SHP77 treated with DMSO at 0.1 percent for 48 hours (cell line): ENCODE measurements at places on chromosomes 13 and 19.

DNA sequence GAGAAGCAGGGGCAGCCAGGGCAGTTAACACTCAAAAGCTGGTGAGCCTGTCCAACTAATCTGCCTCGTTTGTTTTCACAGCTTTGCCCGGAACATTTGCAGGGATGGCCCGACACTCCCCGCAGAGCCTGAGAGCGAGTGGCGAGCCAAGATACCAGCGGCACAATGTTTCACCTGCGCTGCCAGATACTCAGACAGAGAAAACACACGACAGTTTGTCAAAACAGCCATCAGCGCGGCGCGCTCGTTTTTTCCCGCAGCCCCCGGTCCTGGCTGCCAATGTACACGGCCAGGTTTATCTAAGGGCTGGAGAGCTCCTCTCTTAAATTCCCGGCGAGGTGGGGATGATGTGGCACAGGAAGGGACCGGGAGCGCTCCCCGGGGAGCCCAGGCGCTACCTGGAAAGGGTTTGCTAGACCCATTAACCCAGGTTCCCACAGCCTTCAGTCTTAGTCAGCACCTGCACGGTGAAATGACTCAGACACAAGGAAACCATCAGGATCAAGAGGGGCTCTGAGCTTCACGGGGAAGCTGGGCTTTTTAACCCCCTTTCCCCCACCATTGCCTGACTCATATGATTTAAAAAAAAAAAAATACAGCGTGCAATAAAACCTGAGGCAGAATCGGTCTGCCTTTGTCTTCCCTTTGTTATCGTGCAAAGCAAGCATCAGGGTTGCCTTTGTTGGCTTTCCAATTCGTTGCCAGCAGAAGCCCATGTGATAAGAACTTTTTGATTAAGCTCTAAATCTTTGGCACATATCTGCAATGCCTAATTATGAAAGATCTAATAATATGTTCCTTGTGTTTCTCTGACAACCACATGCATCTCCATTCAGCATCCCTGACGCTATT, 186.2 kb downstream of the EFNB2 start:
- DNase-seq, result peak; percentile 60

DNA sequence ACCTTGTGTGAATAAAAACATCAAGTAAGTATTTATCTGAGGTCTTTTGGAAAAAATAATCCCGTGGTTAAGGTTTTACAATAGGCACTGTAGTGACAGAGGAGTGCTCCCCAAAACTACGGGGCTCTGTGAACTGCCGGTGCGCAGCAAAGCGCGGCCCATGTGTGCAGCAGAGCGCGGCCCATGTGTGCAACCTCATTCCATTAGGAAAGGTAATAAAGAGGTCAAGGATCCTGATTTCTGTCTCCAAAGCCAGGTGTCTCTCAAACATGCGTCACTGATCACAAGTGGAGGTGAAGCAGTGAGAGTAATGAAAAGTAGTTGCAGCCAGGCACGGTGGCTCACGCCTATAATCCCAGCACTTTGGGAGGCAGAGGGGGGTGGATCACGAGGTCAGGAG, 58.7 kb downstream of the MRPL57 start:
- no peak for DNase-seq

- DNase-seq, result peak; percentile 46
These were observed at the start of gene FGF21 for GRCh38 chr19:48755084-48755641. Gene FGF21 (plus strand): TSS chr19:48755524. CDS start chr19:48756237, 713 bp downstream.

DNA sequence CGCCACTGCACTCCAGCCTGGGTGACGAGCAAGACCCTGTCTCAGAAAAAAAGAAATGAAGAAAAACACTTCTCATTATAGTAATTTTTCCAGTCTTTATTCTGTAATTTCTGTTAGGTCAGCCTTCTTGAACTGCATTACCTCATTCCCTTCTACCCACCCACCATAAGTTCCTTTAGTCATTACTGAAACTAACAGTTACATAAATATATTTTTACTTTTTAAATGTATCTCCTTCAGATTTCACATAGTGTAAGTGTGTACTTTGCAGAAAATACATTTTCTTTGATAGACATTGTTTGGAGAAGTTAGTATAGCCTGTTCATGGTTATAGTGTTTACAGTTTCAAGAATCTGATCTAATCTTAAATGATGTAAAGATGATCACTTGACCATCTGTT, 31.7 kb upstream of the KCTD4 start:
- no peak for DNase-seq

- no peak for DNase-seq
These were observed 109.0 kb upstream of the HTR2A start for GRCh38 chr13:47005756-47006414.
